A549 (cell line): ENCODE measurements at places on chromosomes 7 and 10.

GRCh38 chr7:2818653-2819052, 25.5 kb downstream of the GNA12 start:
- no peak for DNase-seq

- no peak for DNase-seq
Observed at GRCh38 chr10:79084972-79085597, 16.3 kb downstream of the ZMIZ1 start.

- no peak for DNase-seq
Observed at GRCh38 chr7:6346581-6346980, 74.2 kb upstream of the CYTH3 start.

DNA sequence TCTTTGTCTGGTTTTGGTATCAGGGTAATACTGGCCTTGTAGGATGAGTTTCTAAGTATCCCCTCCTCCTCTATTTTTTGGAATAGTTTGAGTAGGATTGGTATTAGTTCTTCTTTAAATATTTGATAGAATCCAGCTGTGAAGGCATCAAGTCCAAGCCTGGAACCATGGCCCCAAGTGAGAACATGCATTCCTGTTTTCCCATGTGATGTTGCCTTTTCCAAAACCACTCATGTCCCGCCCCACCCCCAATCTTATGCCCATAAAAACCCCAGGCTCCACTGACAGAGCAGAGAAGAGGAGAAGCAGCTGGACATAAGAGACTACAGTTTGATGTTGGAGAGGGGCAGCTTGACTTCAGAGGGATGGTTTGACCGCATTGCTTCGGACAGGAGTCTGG, 71.2 kb downstream of the MINPP1 start:
- DNase-seq, result no peak

DNA sequence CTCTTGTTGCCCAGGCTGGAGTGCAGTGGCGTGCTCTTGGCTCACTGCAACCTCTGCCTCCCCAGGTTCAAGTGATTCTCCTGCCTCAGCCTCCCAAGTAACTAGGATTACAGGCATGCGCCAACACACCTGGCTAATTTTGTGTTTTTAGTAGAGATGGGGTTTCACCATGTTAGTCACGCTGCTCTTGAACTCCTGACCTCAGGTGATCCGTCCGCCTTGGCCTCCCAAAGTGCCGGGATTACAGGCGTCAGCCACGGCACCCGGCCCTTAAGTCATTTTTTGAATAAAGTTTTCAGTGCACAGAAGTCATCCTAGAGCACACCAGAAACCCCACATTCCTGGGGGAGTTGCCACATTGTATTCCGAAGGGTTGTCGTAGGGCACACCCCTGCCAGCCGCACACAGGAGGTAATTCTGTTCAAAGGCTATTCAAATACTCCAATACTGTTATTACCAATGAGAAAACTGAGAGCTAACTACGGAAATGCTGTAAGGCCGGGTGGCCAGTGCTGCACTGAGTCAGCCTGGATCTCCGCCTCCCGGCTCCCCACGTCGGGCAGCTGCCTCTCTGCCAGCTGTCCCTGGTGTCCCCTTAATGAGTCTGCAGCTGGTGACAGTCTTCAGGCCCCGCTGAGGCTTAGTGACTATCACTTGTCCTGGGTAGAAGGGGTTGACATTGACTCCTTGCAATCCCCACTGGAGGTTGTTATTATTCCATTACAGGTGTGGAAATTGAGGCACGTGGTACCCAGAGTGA, 8.6 kb upstream of the RFC2 start:
- no peak for DNase-seq

DNA sequence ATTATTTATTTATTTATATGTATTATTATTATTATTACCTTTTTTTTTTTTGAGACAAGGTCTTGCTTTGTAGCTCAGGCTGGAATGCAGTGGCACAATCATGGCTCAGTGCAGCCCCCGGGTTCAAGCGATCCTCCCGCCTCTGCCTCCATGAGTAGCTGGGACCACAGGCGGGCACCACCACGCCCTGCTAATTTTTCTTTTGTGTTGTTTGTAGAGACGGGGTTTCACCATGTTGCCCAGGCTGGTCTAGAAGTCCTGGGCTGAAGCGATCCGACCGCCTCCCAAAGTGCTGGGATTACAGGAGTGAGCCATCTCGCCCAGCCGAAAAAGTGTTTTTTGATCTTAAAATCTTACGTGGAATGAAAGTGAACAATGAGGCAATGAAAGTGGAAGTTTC, 79.4 kb upstream of the C1GALT1 start:
- no peak for DNase-seq

DNA sequence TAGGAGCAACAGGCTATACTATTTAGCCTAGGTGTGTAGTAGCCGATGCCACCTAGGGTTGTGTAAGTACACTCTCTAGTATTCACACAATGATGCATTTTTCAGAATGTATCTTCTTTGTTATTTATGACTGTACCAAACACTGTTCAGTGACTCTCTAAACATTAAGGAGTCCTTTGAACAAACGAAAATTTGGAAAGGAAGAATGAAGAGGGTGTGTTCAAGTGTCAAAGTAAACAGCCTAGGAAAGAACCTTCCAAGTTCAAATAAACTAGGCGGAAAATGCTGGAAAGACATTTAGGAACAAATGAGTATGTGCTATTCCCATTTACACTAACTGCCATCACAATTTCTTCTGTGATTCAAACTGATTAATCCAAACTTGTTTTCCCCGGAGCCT, 142.4 kb downstream of the CHCHD3 start:
- no peak for DNase-seq

- DNase-seq, result no peak
Observed at GRCh38 chr7:98085674-98086073, 21.0 kb upstream of the LMTK2 start.

- no peak for DNase-seq
Observed at GRCh38 chr7:108149908-108150307, 19.7 kb upstream of the LAMB4 start.

GRCh38 chr7:12777257-12777656, 89.8 kb downstream of the ARL4A start:
- DNase-seq, result no peak

DNA sequence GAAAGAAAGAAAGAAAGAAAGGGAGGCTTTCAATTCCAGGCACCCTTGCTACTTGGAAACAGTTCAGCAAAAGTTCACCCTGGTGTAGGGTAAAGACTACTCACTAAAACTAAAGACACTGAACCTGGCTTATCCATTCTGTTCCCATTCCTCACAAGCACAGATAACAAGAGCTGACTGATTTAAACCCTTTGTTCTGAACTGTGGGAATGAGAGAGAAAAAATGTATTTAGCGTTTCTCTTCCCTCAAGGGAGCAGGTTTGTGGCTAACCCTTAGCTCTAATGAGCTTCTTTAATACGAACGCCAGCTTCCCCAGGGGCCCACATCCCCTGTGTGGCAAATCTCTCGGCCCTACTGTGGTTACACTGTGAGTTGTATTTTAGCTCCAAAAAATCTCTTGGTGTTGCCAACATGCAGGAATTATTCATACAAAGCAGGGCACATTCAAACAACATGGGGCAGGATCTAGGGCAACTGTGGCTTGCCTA, 23.3 kb downstream of the PRTFDC1 start:
- DNase-seq, result no peak

DNA sequence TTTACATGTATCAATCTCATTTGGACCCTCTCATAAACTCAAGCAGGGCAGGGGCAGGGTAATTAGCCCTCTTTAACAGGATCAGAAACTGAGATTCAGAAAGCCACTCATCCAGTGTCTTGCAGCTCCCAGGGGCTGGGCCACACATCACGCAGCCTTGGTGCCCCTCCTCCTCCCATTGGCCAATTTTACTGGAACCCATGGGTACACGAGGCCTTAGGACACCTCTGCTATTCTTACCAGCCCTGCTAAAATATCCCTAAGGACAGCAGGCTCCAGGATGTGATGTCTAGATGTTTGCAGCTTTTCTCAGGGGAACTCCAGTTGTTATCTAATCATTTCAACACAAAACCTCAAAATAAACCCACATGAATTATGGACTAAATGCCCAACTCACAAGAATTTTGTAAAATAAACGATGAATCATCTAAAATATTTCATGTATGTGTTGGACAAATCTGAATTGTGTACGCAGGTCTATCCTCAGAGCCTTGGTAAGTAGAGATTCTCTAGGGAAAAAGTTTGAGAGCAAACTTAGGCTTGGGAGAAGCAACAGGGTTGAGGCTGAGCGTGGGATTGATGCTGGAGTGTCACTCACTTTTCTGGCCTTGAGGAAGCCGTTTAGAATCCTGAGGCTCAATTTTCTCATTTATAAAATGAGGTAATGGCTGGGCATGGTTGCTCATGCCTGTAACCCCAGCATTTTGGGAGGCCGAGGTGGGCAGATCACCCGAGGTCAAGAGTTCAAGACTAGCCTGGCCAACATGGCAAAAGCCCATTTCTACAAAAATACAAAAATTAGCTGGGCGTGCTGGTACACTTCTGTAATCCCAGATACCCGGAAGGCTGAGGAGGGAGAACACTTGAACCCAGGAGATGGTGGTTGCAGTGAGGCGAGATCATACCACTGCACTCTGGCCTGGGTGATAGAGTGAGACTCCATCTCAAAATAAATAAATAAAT, 69.7 kb upstream of the TNS3 start:
- DNase-seq, result peak; percentile 97

DNA sequence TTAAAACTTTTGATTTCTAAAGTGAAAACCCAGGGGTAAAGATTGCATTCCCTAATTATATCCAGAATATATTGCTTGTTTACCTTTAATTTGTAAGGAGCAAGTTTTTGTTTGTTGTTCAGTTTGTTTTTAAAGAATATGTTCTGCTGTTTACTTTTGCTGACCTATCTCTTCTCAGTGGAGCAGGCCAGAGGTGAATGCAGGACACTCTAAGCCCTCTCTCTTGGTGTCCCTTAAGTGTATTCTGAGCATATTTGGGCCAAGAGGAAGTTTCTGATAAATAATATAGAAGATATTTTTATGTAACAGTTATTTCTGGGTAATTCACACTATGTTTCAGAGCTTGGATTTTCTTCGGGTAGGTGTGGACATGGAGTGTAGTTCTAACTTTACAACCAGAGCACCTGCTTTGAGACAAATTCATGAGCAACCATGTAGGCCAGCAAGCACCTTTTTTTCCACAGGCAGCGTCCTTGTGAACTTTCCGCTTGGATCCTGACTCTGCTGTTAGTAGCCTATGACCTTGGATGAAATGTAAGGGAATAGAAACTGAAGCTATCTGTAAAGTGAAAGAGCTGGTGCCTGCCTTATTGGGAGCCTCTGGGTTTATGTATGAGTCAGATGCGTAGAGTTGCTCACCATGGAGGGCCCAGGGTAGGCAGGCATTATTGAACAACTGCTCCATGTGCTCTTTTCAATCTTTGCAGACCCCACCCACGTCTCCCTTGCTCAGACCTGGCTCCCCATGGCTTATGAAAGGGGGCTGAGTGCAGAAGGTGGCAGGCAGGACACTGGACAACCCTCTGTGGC, 16.1 kb downstream of the OGDH start:
- no peak for DNase-seq

DNA sequence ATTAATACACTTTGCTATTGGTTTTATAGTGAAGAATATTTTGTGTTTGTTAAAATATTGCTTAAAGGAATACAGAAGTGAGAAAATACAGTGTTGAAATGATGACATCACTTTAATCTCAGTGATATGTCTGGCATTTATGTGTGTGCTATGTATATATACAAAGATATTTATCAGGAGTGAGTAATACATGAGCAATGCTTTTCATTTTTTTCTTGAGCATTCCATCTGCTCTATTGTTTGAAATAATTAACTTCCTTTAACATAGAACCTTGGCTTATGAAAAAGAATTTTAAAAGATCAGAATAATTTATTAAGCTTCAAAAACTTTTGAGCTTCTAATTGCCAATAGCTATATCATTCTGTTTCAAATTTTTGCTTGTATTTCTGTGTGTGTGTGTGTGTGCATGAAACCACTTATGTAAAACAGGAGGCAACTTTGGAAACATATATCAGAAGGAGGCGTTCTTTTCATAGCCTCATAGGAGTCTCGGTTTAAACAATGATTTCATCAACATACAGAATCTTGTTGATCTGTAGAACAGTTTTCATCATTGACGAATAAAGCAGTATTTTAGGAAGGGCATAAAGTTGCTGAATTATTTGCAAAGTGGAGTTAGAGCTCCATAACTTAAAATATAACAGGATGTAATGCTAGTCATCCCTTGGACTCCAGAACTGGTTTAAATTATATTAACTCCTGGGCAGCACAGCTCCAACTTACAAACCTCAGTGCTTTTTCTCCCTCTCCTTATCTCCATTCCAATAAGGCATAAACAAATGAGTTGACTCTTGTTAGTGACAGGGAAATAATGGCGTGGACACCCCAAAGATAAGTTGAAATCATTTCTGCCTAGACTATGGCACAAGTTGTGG, 228.4 kb upstream of the DGKB start:
- peak; percentile 5 for DNase-seq

GRCh38 chr7:54409917-54410316, 132.3 kb upstream of the VSTM2A start:
- no peak for DNase-seq

- peak; percentile 40 for DNase-seq
Observed at GRCh38 chr7:137970253-137970975, 31.5 kb downstream of the CREB3L2 start.

DNA sequence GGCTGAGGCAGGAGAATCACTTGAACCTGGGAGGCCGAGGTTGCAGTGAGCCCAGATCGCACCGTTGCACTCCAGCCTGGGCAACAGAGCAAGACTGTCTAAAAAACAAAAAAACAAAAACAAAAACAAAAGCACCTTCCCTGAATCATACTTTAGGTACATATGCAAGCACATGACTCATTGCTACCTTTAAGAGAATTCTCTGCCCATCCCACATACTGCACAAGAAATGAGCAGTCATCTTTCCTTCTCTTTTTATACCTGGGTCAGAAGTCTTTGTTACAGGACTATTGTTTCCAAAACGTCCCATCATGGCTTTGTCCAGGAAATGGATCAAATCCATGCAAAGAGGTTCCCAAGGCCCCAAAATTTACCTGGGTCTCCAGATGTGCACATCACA, 21.5 kb upstream of the AKR1B10 start:
- DNase-seq, result no peak

DNA sequence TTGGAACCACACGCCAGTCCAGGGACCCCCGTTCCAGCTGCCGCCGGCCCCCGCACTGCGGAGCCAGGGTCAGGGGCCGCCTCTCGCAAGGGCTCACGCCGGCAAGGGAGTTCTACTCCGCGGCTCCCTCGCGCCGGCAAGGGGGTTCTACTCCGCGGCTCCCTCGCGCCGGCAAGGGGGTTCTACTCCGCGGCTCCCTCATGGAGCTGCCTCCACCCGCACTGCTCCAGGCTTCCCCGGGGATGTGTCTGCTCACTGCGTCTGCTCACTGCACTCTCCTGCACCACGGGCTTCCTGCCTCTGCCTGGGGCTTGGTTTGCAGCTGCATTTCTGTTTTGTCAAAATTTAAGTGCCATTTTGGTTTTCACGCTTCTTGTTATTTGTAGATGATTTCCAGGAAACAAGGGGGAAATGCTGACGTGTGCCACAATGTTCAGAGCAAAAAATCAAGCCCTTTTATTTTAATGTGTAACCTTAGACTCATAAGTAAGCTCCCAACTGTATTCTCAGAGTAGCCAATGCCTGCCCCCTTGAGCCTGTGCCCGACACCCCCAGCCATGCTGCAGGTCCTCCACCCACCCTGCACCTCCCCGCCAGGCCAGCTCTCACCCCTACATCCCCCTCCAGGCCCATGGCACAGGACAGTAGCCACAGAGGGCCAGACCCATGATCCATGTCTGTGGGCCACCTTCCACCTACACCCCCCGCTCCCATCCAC, 246.2 kb downstream of the MAD1L1 start:
- no peak for DNase-seq

GRCh38 chr7:80870813-80871212, 48.0 kb downstream of the SEMA3C start:
- DNase-seq, result no peak
